ENCODE measurements at places on chromosomes 2 and 18.

DNA sequence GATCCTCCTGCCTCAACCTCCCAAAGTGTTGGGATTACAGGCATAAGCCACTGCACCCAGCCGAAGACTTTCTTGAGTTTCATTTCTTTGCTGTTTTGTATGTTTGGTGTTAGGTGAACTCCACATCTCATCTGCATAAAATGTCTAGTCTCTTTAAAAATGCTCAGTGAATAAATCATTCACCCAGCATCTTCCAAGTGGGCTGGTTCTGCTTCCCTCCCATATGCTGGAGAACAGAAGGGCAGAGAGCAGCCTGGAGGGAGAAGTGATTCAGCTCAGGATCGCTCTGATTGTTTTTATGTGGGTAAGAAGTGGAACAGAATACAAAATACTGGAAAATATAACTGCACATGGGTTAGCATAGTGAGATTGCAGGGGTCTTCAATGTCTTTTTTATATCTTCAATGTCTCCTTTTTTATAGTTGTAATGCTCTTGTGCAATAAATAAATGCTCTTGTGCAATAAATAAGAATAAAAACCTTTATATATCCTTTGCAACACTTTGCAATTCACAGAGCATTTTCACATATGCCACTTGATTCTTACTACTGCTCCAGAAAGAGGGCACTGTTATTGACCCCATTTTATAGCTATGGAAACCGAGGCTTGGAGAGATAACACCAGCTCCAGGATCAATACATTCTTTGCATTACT lies 253.0 kb upstream of the NCKAP5 start:
- DNase-seq: no peak

DNA sequence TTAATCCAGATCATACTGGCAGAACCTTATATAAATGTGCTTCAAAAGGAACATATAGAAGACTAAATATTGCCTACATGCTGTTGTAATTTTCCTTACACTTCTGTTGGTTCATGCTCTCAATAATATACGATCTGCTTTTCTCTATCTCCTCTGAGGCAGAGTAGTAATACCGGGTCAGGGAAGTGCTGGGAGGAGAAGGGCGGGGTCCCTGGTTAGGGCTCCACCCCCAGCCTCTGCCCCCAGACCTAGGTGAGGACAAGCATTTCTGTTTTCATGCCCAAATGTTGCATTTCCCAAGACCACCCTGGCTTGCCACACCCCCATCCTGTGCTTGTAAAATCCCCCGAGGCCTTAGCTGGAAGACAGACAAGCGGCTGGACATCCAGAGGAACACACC lies 55.3 kb downstream of the PLA2R1 start:
- no peak for DNase-seq

GRCh38 chr2:36376992-36377738 lies 21.6 kb downstream of the CRIM1 start:
- DNase-seq: no peak

GRCh38 chr2:182068811-182069210 lies 83.2 kb downstream of the PPP1R1C start:
- no peak for DNase-seq

- DNase-seq: no peak
Observed at GRCh38 chr2:174334781-174335251, at the start of gene SP9. SP9 (plus strand) TSS chr2:174334954; CDS start chr2:174335093, 139 bp downstream.

- no peak for DNase-seq
Observed at GRCh38 chr2:11488809-11489208, 22.8 kb upstream of the E2F6 start.

DNA sequence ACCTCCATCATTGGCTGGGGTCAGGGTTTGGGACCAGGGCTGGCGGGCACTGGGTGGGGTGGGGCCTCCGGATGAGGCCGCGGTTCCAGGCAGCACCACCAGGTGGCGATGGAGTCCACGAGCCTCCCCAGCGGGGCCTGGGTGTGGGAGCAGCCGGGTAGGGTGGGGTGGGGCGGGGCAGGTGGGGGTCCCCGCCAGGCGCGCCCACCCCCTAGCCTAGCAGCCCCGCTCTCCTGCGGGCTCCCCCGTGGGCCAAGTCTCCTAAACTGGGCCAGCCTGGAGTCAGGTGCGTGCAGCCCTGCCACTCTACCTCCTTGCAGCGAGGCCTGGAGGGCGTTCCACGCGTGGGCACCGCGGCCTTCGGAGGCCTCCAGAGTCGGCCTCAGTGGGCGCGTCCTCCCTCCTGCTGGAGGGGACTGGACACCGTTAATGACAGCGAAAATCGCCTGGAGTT lies 187.5 kb downstream of the TWIST2 start:
- no peak for DNase-seq

- no peak for DNase-seq
Observed at GRCh38 chr18:36354989-36355388, 57.5 kb downstream of the FHOD3 start.

DNA sequence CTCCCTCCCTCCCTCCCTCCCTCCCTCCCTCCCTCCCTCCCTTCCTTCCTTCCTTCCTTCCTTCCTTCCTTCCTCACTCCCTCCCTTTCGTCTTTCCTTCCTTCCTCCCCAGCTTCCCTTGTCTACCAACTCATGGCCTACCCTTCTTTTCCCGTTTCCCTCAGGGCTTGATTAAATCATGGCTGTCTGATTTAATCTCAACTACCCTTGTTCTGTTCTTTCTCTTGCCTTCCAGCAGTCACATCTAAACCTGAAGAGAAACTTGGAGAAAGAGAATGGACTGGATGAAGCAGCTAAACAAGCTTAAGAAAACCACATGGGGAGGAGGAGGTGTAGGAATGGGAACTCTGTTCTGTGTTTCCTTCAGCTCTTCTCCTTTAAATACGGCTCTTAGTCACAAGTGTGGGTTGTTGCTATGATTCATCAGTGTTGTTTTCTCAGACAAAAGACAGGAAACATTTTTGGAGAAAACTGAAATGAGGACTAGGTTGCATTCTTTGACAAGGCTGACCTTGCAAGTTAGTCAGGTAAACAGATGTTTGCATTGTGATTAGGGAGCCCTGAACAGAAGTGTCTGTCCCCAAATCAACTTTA lies 177.9 kb downstream of the LRRTM1 start:
- DNase-seq: no peak

DNA sequence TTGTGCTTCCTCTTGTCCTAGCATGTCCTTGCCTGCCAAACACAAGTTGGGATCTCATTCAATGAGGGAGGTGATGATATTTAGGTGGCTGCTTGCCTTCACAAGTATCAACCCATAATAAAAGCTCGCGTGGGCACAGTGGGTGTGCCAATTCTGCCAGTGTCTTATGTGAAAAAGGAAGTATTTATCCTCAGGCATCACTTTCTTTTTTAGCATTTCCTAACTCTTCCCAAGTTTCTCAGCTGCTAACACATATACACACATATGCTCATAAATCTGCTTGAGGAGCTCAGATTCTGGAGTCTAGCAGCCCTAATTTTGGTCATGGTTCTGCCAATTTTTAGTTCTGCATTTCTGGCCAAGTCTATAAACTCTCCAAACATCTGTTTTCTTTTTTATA lies 319.5 kb upstream of the HNMT start:
- no peak for DNase-seq

GRCh38 chr2:54803783-54804751 lies 80.6 kb downstream of the EML6 start:
- DNase-seq: no peak

- DNase-seq: no peak
Observed at GRCh38 chr18:8795586-8796325, 90.4 kb downstream of the MTCL1 start.

DNA sequence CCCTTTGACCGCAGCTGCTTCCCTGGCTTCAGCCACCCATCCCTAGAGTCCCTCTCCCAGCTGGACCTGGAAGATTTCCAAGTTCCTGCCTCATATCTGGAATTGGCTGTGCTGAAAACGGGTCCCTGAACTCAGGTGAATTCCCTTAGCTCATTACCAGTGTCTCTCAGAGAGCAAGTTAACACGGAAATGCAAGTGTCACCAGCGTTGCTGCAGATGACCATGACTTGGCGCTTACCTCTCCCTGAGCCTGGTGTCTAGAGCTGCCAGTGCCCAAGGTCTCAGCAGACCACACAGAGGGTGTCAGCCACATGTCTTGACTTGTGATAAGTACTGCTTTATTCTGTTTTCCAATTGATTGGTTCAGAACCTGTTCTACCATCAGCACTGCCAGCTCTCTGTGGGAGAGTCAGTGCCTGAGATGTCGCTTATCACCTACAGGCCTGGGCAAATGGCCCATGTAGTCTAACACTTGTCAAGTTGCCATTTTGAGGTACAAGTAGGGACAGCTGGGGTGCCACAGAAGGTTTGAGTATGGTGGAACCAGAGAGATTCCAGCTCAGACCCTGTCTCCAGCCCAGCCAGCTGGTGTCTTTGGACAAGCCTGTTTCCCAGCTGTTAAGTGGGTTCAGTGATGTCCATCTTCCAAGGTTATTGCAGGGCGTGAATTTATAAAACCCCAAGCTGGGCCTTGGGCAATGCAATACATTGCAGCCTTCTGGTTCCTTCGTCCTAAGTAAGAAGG lies 48.7 kb downstream of the LYPD1 start:
- no peak for DNase-seq

DNA sequence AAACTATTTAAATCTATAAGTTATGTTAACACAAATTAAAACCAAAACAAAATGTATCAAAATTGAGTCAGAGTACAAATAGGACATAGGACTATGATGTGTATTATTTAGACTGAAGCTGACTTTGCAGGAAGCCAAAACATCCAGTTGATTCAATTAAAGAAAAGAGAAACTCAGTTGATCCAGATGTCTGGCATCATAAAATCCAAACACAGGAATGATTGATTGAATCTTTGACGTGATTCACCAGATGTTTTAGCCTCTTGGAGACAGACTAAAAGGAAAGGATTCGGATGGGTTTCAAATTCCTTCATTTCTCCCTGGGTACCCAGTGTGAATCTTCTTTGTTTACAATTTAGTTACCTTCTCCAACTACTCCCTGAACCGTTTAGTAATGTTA lies 272.9 kb downstream of the IRS1 start:
- no peak for DNase-seq

DNA sequence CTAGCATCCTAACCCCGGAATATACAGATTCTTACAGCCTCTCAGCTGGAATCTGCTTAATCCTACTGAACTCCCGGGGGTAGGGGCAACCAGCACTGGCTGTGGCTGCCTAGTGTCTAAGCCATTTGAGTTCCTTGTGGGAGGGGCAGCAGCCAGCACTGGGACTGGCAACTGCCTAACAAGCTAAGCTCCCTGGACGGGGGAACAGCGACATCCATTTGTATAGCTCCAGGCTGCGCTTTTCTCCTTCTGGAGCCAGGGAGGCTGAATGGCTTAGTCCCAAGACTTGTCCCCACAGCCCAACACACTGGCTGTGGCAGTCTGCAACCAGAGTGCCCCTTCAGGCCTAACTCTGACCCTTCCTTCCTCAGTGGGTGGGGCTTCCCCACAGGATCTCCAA lies 787.2 kb downstream of the METTL4 start:
- DNase-seq: no peak

GRCh38 chr18:58781627-58782194 lies 83.0 kb upstream of the ZNF532 start:
- DNase-seq: peak; percentile 70

DNA sequence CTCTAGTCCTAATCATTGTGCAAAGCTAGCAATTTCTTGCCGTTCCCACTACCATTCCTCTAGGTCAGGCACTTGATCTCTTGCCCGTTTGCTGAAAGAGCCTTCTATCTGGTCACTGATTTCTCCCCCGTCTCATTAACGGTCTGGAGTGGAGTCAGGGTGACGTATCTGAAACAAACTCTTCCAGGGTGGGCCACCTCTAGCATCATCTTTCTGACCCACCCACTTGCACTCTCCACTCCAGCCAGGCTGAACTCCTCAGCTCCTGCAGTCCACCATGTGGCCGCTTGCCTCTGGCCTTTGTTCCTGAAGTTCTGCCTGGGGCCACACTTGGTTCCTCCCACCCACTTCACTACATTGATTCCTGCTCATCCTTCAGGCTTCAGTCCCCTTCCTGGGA lies 13.3 kb downstream of the BCL2 start:
- DNase-seq: no peak

GRCh38 chr2:86785456-86785855 lies 5.3 kb downstream of the CD8A start:
- DNase-seq: no peak

GRCh38 chr2:58606799-58607198 lies 365.7 kb upstream of the FANCL start:
- no peak for DNase-seq

DNA sequence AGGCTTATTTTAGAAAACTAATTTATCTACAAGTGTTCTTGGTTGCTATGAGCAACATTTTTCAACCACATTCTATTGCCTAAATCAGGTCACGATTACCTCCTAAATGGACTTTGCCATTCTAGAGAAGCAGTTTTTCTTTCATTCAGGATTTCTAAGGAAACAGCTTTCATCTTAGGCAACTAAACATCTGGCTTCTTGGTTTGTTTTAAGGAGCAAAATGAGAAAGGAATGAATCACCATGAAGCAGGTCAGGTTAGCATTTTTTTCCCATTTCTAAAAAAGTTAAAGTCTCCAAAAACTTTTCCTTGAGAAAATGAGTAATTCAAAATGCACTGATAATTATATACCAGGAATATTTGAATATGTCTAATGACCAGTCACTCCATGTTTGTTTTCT lies 114.8 kb downstream of the GAREM1 start:
- DNase-seq: no peak

DNA sequence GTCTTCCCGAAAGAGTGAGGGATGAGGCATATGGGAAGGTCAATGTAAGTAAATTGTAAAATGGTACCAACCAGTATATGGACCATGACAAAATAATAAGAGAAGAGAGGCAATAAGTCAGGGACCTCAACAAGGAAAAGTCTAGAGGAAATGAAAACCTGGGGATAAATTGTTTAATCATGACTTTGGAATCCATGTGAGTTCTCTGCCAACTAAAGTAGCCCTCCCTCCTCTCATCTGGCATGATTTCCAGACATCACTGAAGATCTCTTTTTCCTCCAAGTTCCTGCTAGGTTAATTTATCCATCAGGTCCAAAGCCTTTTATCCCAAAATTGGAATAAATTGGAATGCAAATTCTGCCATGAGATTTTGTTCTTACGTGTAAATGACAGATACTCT lies 417.9 kb downstream of the NRXN1 start:
- DNase-seq: no peak

- no peak for DNase-seq
Observed at GRCh38 chr2:165530-165929, 98.3 kb downstream of the SH3YL1 start.

DNA sequence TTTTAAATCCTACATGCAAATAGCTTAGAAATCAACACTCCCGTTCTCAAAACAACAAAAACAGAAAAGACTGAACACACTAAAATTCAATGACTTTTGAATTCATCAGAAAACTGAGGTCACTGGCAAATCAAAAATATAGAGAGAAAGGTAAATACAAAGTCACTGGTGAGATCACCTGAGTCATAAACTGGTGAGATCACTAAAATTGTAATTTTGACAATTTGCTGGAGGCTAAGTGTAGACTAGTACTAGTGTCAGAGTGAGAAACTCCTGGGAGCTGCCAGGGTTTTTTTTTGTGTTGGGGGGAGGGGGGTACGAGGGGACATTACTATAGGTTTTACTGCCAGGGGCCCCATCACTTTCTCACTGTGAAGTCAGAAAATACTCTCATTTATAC lies 1876.0 kb upstream of the CELF4 start:
- DNase-seq: no peak

- no peak for DNase-seq
Observed at GRCh38 chr2:25274868-25275574, 66.7 kb downstream of the DNMT3A start.
